ENCODE measurements at places on chromosomes 7 and 10.

DNA sequence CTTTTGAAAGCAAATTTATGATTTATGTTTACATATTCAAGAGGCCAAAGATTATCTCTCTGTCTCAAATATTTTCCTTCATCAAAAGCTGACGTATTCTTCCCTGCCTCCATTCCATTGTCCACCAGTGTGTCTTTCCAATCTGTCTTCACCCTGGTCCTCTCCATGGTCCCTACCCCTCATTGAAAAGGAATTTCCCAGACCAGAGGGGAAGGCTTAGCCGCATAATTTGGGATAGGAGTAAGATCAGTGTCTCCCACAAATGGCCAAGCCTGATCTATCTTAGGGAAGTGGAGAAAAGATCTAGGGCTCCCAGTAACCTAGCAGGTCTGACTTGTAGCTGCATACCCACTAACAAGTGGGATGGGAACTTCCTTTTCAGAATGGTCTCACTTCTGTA is 46.3 kb upstream of the ZNF800 start:
- no peak for DNase-seq

- no peak for DNase-seq
These were observed 10.0 kb downstream of the HKDC1 start for GRCh38 chr10:69230128-69230527.

DNA sequence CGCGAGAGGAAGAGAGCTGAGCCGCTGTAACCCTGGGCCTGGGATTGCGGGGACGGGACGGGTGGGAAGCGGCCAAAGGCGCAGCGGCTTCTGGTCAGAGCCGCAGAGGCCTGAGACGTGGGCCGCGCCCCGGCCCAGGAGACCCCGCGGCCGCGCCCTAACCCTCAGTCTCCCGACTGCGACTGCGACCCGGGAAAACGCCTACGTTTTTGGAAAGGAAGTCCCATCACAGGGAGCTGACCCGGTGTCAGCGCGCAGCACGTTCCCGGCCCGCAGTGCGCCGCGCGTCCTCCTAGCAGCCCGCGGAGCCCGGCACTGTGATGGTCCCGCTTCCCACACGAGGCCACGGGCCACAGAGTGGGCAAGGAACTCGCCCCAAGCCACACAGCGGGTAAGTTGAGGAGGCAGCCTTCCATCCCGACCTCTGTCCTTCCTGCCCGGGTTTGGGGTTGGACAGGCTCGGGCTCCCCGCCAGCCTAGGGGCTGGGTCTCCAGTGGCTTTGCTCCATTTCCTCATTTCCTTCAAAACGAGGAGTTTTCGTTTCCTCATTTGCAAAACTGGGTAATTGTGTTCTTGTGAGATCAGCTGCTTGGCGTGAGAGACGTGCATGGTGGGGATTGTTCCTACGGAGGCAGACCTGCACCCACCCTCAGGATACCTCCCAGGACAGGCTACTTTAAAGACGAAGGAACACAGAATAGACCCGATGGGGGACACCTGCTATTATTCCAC is 1.2 kb downstream of the GPNMB start:
- no peak for DNase-seq

DNA sequence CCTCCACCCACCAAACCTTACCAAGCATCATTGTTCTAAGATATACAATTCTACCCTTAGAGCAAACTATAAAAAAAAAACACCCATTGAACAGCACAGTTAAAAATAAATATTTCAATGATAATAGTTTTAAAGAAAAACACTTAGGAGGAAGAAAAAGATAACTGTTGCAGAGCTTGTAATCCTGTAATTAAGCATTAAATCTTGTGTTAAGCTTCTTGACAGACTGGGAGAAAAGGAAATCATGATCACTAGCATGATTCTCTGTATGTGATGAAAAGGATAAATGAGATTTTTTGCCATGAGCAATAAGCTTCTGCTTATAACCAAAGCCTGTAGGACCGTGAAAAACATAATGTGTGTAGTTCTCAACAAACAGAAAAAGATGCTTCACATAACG is 289.8 kb downstream of the CACNA2D1 start:
- no peak for DNase-seq

- DNase-seq: no peak
These were observed 9.1 kb upstream of the RALA start for GRCh38 chr7:39614299-39614698.

DNA sequence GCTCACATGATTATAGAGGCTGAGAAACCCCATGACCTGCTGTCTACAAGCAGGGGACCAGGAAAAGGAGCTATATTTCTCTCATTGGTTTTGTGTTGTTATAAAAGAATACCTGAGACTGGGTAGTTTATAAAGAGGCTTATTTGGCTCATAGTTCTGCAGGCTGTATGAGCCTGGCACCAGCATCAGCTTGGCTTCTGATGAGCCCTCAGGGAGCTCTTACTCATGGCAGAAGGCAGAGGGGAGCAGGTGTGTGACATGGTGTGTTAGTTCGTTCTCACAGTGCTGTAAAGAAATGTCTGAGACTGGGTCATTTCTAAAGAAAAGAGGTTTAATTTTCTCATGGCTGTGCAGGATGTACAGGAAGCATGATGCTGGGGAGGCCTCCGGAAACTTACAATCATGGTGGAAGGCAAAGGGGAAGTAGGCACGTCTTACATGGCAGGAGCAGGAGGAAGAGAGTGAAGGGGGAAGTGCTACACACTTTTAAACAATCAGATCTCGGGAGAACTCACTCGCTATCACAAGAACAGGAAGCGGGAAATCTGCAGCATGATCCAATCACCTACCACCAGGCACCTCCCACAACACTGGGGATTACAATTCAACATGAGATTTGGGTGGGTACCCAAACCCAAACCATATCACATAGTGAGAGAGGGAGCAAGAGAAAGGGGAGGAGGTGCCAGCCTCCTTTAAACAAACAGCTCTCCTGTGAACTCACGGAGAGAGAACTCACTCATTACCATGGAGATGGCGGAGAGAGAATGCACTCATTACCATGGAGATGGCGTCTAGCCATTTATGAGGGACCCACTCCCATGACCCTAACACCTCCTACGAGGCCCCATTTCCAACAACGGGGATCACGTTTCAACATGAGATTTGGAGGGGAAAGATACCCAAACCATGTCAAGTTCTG is 133.4 kb downstream of the JCAD start:
- no peak for DNase-seq

- no peak for DNase-seq
These were observed 145.3 kb downstream of the DIP2C start for GRCh38 chr10:543862-544822.

- DNase-seq: no peak
These were observed 1063.3 kb downstream of the NRG3 start for GRCh38 chr10:82938331-82938730.

GRCh38 chr10:34666008-34666704 is 148.9 kb downstream of the PARD3 start:
- no peak for DNase-seq

All from CD4-positive, alpha-beta T cell treated with Interleukin-4 for 4 hours (primary cell).